ENCODE measurements at places on chromosomes 16 and 17. TPM values are rescaled to one million over a fixed set of nuclear protein-coding genes. Genes with fewer than 3 reads are reported as not detected.

DNA sequence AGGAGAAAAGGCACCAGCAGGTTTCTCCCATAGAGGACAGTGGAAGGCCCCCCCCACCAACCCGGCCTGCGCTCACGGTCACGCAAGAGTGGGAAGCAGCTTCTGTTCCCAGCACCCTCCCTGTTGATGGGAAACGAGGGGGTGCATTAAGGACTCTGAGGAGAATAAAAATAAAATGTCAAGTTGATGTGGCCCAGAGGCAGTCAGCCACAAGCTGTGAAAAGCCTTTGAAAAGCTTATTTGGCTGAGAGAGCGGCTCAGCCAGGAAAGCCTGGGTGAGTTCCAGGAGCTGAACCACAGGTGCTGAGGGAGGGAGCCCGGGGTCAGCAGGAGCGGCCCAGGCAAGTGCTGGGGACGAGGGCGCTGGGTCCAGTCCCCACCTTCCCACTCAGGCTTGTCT lies 26.9 kb upstream of the SPATA32 start:
- DNase-seq: no peak
- H3K4me1 ChIP-seq: no peaks in the 10 kb centered on the region
- H3K36me3 ChIP-seq: peaks cover 9% of the 10 kb centered on the region
- no peak overlapping the region for H3K4me3 ChIP-seq
- no peaks in the 10 kb centered on the region for H3K27me3 ChIP-seq

GRCh38 chr16:82535262-82535661 lies 91.5 kb upstream of the CDH13 start:
- no peaks in the 10 kb centered on the region for H3K36me3 ChIP-seq
- H3K4me1 ChIP-seq: 0 out of 2 replicates have a peak, but pooled peaks cover 3% of the 10 kb centered on the region
- no peak overlapping the region for H3K4me3 ChIP-seq
- no peaks in the 10 kb centered on the region for H3K27me3 ChIP-seq

DNA sequence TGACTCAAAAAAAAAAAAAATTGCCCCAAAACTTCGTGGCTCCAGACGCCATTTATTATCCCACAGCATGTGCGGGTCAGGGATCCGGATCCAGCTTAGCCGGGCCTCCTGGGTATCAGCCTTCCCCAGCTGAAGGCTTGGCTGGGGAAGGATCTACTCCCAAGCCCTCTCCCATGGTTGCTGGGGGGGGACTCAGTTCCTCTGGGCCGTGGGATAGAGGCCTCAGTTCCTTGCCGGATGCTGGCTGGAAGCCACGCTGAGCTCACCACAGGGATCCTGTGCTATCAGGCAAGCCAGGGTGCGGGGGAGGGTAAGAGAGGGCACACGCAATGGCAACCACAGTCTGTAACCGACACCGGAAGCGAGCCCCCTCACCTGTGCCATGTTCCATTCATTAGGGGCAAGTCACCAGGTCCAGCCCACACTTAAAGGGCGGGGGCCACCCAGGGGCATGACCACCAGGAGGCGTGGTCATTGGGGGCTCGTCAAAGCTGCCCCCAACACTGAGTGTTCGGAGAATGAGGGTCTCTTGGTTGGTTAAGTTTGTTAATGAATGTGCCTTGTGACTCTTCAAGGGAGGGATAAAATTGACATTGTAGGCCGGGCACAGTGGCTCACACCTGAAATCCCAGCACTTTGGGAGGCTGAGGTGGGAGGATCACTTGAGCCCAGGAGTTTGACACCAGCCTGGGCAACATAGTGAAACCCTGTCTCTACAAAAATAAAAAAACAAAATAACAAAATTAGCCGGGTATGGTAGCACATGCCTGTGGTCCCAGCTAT lies 210.0 kb upstream of the GSE1 start:
- no peak overlapping the region for H3K4me3 ChIP-seq
- no peaks in the 10 kb centered on the region for H3K36me3 ChIP-seq
- no peak overlapping the region for H3K27ac ChIP-seq
- peak; percentile 42 for DNase-seq
- H3K27me3 ChIP-seq: no peaks in the 10 kb centered on the region

The ZCCHC14 gene
- total RNA-seq: 33.8 TPM

The SGCA gene
- total RNA-seq: 0.39 TPM

The MT1G gene
- 333 TPM for total RNA-seq

DNA sequence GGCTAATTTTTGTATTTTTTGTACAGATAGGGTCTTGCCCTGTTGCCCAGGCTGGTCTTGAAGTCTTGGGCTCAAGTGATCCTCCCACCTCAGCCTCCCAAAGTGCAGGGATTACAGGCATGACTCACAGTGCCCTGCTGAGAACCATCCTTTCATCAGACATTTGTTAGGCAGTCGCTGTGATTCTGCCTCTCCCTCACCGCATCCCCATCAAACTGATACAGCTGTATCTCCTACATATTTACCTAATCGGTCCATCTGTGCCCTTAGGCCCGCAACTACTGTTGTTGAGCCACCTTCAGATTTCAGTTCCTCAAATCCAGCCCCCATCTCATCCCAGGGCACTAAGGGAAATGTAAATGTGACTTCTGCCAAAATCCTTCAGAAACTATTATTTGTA lies 2.0 kb upstream of the SLC43A2 start:
- no peaks in the 10 kb centered on the region for H3K36me3 ChIP-seq
- H3K27me3 ChIP-seq: peaks cover 19% of the 10 kb centered on the region
- H3K4me1 ChIP-seq: peaks cover 20% of the 10 kb centered on the region
- H3K4me3 ChIP-seq: peak overlapping the region; percentile 28
- no peak overlapping the region for H3K27ac ChIP-seq

The HSD3B7 gene
- total RNA-seq: 4.5 TPM

- no peaks in the 10 kb centered on the region for H3K36me3 ChIP-seq
- H3K27me3 ChIP-seq: peaks cover 63% of the 10 kb centered on the region
- 0 out of 2 replicates have a peak overlapping the region, but pooled peaks have one; percentile 60 for H3K27ac ChIP-seq
Measured at GRCh38 chr16:85584267-85584666, 28.9 kb upstream of the GSE1 start.

DNA sequence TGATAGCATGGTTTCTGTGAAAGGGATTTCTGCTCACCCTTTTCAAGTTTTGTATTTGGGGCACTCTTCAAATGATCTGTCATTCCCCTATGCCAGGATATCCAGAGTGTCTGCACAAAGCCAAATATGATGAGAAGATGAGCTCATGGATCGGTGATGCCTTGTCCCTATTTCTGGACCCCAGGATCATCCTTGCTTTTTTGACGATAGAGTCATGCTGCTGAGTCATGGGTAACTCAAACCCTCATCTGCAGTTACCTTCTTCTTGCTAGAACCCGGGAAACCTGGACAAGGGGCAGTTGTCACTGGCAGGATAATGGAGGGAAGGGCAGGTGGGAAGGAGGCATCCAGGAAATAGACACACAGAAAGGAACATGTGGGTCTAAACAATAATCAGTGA lies 17.8 kb upstream of the MAPT start:
- H3K36me3 ChIP-seq: no peaks in the 10 kb centered on the region
- H3K4me3 ChIP-seq: no peak overlapping the region
- peaks cover 19% of the 10 kb centered on the region for H3K27me3 ChIP-seq
- H3K27ac ChIP-seq: no peak overlapping the region
- DNase-seq: no peak

GRCh38 chr16:2927010-2927646 lies 15.4 kb downstream of the FLYWCH1 start:
- H3K27ac ChIP-seq: peak overlapping the region; percentile 11
- peaks cover 3% of the 10 kb centered on the region for H3K36me3 ChIP-seq
- H3K27me3 ChIP-seq: peaks cover 9% of the 10 kb centered on the region
- no peak overlapping the region for H3K4me3 ChIP-seq
- peaks cover 33% of the 10 kb centered on the region for H3K4me1 ChIP-seq

DNA sequence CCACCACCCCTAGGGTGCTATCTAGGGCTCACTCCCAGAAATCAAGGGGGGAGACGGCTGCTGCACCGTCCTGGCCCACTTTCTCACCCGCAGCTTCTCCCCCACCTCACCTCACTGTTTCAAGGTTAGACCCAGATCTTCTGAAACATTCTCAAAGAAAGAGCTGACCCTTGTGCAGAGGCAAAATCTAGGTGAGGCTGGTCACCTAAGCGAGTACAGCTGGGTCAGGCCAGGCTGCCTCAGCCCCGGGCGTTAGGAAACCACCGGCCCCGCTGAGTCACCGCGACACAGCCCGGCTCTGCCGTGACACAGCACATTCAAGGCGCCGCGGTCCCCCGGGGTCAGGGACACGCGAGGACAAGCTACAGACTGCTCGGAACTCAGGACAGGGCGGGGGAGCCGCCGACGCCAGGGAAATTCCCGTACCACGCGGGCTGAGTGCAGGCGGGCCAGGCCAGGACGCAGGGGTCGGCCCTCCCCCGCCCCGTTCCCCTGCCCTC lies 27.1 kb downstream of the GNPTG start:
- DNase-seq: peak; percentile 41
- H3K4me3 ChIP-seq: peak overlapping the region; percentile 83
- H3K36me3 ChIP-seq: peaks cover 2% of the 10 kb centered on the region
- peaks cover 18% of the 10 kb centered on the region for H3K4me1 ChIP-seq
- no peaks in the 10 kb centered on the region for H3K27me3 ChIP-seq

DNA sequence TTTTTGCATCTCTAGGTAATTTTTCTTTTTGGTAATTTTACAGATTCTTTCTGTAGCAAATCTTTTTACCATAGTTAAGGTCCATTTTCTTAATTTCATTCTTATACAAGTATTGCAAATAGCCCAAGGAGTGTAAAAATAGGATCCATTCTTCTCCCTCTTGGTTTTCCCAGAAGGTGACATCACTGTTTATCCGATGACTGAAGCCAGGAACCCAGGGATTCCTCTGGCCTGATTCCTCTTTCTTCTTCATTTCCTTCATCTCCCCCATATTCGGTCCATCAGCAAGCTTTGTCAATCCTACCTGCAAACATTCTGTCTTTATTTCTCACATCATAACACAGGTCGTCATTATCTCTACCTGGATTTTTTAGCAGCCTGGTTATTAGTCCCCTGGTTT lies 5.3 kb downstream of the RBBP6 start:
- H3K27ac ChIP-seq: 0 out of 2 replicates have a peak overlapping the region, but pooled peaks have one; percentile 15
- peaks cover 28% of the 10 kb centered on the region for H3K4me1 ChIP-seq
- H3K36me3 ChIP-seq: peaks cover 38% of the 10 kb centered on the region
- H3K4me3 ChIP-seq: no peak overlapping the region

GRCh38 chr17:74795327-74796020 lies 19.3 kb upstream of the NAT9 start:
- peaks cover 2% of the 10 kb centered on the region for H3K4me1 ChIP-seq
- no peak for DNase-seq
- H3K4me3 ChIP-seq: no peak overlapping the region
- H3K36me3 ChIP-seq: peaks cover 19% of the 10 kb centered on the region

The FGF11 gene
- 28.0 TPM for total RNA-seq

DNA sequence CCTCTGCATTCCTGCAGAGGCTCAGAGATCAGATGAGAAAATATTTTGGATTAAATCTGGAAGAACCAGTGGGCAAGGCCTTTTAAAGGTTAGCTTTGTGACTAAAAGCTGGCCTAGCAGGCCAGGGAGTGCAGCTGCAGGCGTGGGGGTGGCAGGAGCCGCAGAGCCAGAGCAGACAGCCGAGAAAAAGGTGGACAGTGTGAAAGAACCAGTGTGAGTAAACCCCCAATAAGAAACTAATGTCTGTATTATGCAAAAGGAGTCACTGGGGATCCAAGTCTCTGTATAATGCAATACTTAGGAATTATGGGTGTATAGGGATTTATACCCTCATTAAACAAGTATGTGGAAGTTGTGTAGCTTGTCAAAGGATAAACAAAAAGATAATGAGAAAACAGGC lies 21.4 kb upstream of the SPACA3 start:
- no peak for DNase-seq
- H3K27me3 ChIP-seq: peaks cover 24% of the 10 kb centered on the region
- H3K4me1 ChIP-seq: no peaks in the 10 kb centered on the region
- no peak overlapping the region for H3K27ac ChIP-seq
- no peak overlapping the region for H3K4me3 ChIP-seq
- H3K36me3 ChIP-seq: no peaks in the 10 kb centered on the region

DNA sequence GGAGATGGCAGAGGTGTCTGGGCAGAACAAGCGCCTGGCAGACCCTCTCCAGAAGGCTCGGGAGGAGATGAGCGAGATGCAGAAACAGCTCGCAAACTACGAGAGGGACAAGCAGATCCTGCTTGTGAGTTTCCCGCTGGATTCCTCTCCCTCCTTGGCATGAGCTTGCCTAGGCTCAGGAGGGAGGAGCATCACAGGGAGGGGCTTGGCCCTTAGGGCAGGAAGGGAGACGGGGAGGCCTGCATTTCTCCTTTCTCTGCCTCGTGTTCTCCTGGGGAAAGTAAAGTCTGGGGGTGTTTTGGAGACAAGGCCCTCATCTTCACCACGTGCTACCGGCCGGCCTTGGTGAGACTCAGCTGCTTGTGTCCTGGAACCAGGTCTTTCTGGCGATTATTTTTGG lies 18.0 kb upstream of the DBNDD1 start:
- no peak overlapping the region for H3K27ac ChIP-seq
- H3K4me3 ChIP-seq: no peak overlapping the region
- no peak for DNase-seq
- no peaks in the 10 kb centered on the region for H3K27me3 ChIP-seq
- H3K4me1 ChIP-seq: peaks cover 9% of the 10 kb centered on the region
- peaks cover 50% of the 10 kb centered on the region for H3K36me3 ChIP-seq

DNA sequence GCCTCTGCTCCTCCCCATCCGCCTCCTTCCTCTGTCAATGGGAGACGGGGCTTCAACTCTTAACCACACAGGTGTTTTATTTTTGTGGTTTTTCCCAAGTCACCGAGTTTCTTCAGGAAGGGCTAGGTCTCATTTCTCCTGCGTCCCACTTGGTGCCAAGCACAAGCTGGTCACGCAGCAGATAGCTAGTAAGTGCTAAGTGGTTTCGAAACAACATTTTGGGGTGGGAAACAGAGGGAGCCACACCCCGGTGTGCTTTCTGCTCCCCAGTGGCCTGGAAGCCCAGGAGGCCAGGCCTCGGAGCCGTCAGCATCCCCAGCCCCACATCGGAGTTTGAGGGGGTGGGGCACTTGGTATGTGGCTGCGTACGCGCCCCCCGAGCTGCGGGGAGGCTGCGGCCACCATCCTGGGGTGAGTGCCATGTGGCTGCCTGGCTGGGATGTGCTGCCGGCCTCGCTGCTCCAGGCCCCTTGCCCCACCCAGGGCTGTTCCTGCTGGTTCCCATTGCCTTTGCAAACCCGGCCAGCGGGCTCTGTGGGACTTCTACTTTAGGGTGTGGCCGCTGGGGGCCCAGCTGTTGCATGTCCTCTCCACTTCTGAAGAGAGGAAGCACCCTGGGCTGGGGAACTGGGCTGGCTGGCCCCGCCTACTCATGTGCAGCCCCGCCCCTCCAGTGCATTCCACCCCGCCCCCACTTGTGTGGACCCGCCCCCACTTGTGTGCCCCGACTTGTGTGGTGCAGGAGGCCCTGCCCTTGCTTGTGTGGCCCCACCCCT lies 55.6 kb downstream of the BAIAP2 start:
- DNase-seq: peak; percentile 77
- peaks cover 17% of the 10 kb centered on the region for H3K4me1 ChIP-seq
- H3K27ac ChIP-seq: peak overlapping the region; percentile 45
- no peaks in the 10 kb centered on the region for H3K36me3 ChIP-seq
- H3K4me3 ChIP-seq: no peak overlapping the region
- no peaks in the 10 kb centered on the region for H3K27me3 ChIP-seq

- no peak for DNase-seq
- H3K4me3 ChIP-seq: no peak overlapping the region
- no peaks in the 10 kb centered on the region for H3K36me3 ChIP-seq
- H3K27ac ChIP-seq: no peak overlapping the region
- H3K4me1 ChIP-seq: peaks cover 7% of the 10 kb centered on the region
- peaks cover 87% of the 10 kb centered on the region for H3K27me3 ChIP-seq
Measured at GRCh38 chr16:70805787-70806186, 4.8 kb upstream of the VAC14 start.
